ENCODE measurements at places on chromosomes 13 and 19. TPM values are rescaled to one million over a fixed set of nuclear protein-coding genes. Genes with fewer than 3 reads are reported as not detected.

Gene PSG6
- not detected for total RNA-seq

Gene IL4I1
- 2.2 TPM for total RNA-seq

Gene FGF9
- total RNA-seq, result 9.3 TPM

Gene SLC6A16
- total RNA-seq, result 3.2 TPM

Gene RASIP1
- 23.2 TPM for total RNA-seq

Gene FSTL3
- 29.4 TPM for total RNA-seq

Gene SIRT6
- 14.0 TPM for total RNA-seq

Measured in metanephros (tissue), 2 donors.